ENCODE measurements at places on chromosomes 11 and 22.
A peak's percentile ranks its signal among the peaks of the same experiment; 100 is the strongest.

DNA sequence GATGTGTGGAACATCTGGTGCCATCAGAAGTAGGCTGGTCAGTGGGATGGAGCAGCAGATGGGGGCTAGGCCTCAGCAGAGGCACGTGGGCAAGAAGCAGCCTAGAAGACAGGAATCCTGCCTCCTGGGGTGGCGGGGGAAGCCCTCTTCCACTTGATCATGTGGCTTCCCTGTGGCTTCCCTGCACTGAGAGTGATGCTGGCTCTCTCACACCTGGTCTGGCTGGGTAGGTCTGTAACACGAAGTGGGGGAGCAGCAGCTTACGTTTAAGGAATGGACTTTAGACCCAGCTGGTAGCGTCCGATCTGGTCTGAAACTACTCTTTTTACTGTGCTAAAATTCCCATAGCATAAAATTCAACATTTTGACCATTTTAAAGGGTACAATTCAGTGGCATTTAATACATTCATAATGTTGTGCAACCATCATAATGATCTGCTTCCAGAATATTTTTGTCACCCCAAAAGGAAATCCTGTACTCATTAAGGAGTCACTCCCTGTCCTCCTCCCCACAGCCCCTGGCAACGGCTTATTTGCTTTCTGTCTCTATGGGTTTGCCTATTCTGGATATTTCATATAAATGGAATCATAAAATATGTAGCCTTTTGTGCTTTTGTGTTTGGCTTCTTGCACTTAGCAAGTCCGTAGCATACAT is 21.7 kb downstream of the PTPN5 start:
- DNase-seq = no peak

DNA sequence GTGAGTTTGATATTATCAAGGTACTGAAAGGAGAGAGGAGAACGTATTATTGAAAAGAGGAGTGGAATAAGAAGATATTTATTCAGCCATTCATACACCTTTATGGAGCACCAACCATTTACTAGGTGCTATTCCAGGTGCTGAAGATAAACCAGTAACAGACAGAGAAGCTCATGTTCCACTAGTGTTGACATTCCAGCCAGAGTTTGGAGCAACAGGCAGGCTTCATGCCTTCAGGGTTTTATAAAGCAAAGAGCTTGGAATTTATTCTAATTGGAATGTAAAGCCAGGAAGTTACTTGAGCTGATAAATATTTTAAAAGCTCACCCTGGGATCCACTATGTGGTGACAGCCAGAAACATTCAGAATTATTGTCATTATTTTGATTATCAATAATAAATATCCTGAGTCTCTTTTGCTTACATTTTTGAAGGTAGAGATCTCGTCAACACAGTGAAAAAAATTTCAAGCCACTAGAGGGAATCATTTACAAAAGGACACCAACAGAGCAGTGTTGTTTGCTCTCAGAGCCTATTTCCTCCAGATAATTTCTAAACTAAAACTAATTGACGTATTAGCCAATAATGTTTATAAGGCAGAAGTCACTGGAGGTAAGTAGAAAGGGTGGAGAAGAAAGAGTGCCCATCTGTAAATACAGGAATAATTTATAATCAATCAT is 172.0 kb downstream of the KCNA4 start:
- DNase-seq = no peak

- DNase-seq = no peak
These were observed 21.0 kb upstream of the ADSL start for GRCh38 chr22:40325315-40325714.

GRCh38 chr11:11789735-11790369 is 51.9 kb upstream of the USP47 start:
- DNase-seq = no peak

DNA sequence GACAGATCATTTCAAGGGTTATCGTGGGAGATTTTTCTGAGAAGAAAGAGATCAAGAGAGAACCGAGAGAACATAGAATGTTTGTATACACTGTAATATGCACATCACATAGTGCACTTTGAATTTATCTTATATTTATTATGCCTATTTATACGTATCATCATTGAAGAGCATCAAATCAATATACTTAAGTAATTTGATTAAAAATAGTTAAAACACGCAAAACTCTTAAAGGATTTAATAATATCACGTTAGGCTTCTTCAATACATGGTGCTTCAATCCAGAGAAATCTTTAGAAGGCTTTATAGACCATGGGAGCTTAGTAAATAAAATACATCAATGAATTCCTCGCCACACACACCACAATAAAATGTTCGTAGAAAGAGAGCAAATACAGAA is 139.5 kb upstream of the C11orf58 start:
- DNase-seq = no peak

GRCh38 chr22:17266251-17266971 is 47.2 kb upstream of the ADA2 start:
- DNase-seq = peak; percentile 47

DNA sequence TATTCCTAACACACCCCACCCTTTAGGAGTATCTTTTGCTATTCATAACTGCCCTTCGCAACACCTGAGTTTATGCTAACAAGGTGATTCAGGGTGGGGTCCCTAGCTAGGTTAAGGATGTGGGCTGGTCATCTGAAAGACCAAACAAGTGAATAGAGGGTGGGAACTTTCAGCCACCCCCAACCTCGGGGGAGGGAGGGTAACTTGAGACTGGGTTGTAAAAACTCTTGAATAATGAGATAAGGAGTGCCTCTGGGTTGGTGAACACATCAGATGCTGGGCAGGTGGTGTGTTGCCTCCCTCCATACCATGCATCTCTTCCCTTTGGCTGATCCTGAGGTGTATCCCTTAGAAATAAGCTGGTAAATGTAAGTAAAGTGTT is 111.5 kb downstream of the SWAP70 start:
- DNase-seq = no peak

GRCh38 chr11:60878245-60879101 is 11.1 kb downstream of the ZP1 start:
- DNase-seq = peak; percentile 50

DNA sequence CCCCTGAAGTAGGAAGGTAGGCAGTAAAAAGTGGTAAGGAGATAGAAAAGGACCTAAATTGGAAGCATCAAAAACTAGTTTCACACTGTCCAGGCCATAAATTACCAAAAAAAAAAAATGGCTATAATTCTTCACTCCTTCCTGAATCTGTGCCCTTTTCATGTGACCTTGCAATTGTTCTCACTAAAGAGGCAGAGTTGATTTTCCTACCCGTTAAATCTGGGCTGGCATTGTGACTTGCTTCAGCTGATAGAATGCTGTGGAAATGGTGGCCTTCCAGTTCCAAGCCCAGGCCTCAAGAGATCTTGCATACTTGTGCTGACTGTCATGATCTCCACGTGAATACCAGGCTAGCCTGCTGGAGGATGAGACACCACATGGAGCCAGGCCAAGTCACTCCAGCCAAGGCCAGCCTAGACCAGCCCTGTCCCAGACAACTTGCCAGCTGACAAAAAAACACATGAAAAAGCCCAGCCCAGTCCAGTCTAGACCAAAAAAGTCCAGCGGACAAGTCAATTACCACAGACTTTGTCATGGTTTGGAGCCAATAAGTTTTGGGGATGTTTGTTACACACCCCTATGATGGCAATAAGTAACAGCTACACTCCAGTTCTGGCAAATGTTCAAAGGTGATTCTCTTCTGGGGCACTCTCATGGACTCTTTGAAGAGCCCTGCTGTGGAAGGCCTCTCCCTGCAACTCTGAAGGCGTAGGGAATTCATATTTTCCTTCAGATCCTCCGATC is 51.4 kb upstream of the NUP50 start:
- DNase-seq = no peak

DNA sequence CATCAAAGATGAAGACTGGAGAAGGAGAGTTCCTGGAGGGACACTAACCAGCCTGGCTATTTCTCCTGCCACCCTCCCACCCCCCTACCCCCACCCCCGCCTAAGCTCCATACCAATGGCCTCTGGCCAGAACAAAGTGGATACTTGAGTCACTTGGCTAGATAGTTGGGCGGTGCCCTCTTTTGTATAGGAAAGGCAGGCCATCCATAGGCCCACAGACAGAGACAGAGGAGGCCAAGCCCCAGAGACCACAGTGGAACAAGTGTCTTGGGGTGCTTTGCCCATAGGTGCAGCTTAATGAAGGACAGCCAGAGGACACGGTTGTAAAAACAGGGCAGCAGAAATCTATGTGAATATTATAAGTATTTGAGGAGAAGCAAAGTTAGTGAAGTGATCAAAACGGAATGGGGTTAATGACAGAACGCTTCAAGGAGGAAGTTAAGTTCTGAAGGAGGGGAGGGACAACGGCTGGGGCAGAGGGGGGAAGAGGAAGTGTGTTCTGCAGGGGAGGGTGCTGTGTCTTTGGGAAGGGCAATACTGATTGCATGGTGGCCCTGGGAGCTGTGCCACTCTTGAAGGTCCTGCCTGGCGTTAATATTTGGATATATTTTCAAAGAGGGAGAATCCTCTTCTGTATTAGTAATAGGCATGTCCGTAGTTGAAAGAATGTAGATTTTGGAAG is 32.7 kb downstream of the FLI1 start:
- DNase-seq = no peak

DNA sequence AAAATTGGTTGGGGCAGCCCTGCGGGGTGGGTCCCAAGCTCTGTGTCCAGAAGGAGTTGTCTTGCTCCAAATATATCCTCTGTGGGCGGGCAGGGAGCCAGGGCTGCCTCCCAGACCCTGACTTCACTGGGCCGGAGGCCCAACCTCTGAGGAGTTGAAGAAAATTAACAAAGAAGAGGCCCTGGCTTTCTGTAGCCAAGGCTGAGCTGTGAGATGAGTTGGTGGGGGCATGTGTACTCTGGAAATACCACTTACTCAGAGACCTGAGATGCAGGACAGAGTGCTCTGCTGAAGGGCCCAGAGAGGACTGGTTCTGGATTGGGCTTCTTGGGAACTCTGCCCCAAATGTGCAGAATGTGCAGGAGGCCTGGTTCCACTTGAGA is 96.3 kb downstream of the SWAP70 start:
- DNase-seq = peak; percentile 78

DNA sequence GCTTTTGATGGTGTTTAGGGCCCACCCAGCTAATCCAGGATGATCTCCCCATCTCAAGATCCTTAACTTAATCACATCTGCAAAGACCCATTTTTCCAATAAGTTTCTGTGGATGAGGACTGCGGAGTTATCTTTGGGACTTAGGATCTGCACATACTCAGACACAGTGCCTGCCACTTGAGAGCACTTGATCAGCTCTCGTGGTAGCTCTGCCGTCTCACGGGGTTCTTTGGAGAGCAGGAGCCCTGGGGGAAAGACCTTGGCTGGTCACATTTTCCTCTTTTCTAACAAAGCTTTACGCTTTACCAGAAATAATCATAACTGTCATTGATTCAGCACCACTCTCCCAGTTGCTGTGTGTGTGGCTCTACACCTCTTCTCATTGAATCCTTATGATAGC is 6.1 kb downstream of the HEPHL1 start:
- DNase-seq = no peak

GRCh38 chr11:35598254-35599125 is 19.8 kb upstream of the FJX1 start:
- DNase-seq = no peak

All from hindlimb muscle (tissue), 1 donor.